Activated CD4-positive, alpha-beta T cell treated with anti-CD3 and anti-CD28 coated beads, Interleukin-2, amount 10 ng/mL, durations not matched to agents 7 days and 5 days (primary cell): ENCODE measurements at places on chromosomes 6 and 20.

DNA sequence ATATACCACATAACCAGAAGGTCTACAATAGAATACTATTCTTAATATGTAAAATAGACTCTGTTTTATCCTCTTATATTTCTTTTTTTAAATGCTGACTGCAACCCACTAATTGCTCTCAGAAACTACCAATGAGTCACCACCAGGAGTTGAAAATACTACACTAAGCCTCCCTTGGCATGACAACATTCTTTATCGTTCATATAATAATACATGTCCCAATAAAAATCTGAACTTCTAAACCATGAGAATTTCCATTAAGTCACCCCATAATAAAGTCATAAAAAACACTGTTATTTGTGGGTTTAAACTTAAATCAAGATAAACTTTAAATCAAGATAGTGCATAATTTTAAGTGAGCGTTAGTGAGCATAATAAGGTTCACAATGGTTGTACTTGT lies 4.2 kb downstream of the HACE1 start:
- no peak for DNase-seq

GRCh38 chr20:11182720-11183119 lies 508.9 kb upstream of the JAG1 start:
- no peak for DNase-seq

DNA sequence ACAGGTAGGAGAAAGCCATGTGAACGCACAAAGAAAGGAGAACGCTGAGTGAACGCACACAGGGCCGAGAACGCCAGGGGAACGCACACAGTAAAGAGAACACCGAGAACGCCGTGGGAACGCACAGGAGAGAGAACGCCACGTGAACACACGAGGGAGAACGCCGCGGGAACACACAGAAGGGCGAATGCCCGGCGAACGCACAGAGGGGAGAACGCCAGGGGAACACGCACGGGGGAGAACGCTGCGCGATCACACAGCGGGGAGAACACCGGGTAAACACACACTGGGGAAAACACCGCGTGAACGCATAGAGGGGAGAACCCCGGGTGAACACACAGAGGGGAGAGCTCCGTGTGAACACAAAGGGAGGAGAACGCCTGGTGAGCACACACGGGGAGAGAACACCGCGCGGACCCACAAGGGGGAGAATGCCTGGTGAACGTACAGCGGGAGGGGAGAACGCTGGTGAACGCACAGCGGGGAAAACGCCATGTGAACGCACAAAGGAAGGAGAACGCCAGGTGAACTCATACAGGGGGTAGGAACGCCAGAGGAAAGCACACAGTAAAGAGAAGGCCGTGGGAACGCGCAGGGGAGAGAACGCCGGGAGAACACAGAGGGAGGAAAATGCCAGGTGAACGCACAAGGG lies 55.3 kb downstream of the RNASET2 start:
- DNase-seq = no peak

GRCh38 chr20:17698384-17698783 lies 1.4 kb upstream of the BANF2 start:
- DNase-seq = no peak

- no peak for DNase-seq
Observed at GRCh38 chr6:119444642-119445557, 95.3 kb upstream of the MAN1A1 start.

- peak; percentile 51 for DNase-seq
Observed at GRCh38 chr6:85449818-85450759, at the start of gene NT5E. Gene NT5E, plus strand, starts transcription at chr6:85450083. Its CDS starts 57 bp downstream, at chr6:85450140.

DNA sequence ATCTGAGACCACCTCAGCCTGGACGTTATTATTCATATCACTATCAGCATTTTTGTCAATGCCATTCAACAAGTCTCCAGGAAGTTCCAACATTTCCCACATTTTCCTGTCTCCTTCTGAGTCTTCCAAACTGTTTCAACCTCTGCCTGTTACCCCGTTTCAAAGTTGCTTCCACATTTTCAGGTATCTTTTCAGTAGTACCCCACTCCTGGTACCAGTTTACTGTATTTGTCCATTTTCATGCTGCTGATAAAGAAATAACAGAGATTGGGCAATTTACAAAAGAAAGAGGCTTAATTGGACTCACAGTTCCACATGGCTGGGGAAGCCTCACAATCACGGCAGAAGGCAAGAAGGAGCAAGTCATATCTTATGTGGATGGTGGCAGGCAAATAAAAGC lies 565.5 kb downstream of the FRK start:
- DNase-seq = no peak

DNA sequence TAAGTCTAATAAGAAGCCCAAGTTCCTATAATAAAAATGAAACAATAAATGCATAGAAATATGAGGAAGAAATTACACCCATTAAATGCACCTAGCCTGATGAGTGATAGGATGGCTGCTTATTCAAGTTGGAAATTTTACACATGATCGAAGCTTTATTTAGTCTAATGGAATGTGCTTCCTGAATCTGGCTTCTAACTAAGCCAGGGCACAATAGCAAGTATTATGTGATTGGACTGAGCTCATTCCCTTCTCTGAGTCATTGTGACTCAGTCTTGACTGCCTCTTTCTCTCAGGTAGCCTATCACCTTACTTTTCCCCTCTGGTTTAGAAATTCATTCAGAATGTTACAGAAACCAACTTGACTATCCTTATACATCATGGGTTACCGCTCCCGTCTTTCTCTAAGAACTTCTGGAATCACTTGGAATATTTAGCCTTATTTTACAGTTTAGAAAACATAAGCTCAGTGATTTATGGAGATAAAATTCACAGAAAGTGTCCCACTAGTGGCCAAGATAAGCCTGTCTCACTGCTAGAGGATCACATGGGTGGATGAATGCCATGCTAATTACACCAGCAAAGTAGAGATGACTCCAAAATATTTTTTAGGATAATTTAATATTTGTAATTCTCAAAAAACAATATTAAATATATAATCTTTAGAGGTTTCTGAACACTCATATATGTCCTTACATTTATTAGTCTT lies 505.3 kb upstream of the JAG1 start:
- DNase-seq = no peak

GRCh38 chr6:21355638-21356037 lies 237.9 kb upstream of the SOX4 start:
- DNase-seq = no peak
